ENCODE measurements at places on chromosomes 6 and 20.

DNA sequence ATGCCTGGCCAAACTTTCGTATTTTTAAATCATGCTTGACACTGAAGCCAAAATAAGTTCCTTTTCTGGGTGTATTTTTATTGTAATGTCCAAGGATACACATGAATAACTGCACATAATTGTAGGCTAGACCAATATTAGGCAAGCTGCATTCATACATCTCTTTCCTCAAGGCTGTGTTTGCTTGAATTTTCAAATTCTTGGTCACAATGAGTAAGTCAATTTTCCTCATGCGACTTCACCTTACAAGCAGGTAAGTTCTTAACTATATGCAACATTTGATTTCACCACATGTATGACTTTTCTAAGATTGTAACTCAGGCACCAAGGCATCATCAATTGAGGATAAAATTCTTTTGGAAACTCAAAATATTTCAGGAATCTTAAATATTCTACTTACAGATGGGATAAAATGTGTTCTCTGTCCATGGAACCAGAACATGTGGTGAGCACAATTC lies 112.4 kb upstream of the ZNF217 start:
- DNase-seq, result no peak

DNA sequence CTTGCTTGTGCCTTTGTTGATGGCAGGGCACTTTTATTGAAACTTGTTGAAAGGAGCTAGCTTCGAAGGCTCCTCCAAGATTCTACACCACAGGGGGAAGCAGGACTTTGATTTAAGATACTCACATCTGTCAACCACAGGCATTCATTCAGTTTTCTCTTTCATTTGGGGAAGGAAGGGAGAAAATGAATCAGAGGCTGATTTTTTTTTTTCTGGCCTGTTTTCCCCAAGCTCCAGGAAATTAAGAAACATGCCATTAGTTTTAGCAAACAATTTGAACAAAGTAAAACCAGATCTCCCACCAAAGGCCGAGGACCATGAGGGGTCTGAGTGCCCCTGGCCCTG lies 8.7 kb upstream of the APCDD1L start:
- DNase-seq, result no peak

DNA sequence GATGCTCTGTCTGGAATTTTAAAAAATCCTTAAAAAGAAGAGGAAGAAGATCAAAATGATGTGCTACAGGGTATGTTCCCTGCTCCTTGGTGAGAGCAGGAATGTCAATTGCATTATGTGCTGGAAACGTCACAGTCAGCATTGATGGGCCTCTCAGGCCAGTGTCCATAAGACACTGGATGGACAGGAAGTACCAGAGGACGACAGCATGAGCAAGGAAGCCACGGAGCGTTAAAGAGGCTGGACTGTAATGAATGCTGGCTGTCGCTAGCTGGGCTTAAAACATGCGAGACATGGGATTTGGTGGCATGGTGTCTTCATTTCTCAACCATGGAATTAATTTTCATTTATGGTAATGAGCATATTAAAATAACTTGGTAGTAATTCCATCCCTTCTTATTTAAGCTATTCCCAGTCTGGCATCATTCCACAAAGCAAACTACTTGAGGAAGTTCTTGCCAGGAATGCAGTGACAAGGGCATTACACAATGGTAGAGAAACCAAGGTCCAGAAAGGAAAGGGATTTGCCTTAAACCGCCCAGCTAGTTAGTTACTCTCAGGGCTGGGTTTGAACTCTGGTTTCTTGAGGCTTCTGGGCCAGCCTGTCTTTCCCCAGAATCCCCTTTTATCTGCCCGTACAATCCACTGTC lies 166.6 kb upstream of the SOX4 start:
- DNase-seq, result no peak

DNA sequence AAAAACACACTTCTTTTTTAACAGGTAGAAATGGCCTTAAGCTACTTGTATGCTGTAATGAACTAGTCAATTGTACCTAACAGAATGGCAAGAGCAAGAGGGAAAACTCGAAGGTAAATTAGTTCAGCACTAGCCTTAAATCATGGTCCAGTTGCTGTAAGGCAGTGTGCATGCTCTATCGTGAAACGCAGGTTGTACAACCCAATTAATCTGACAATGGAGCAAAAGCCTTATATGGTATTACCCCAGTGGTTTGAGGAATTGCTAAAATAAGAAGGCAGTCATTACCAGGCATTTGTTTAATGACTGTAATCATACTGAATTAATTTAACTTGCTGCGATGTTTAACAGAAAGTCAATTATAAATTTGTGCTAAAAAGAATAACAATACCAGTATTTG lies 69.3 kb upstream of the SOX4 start:
- no peak for DNase-seq

DNA sequence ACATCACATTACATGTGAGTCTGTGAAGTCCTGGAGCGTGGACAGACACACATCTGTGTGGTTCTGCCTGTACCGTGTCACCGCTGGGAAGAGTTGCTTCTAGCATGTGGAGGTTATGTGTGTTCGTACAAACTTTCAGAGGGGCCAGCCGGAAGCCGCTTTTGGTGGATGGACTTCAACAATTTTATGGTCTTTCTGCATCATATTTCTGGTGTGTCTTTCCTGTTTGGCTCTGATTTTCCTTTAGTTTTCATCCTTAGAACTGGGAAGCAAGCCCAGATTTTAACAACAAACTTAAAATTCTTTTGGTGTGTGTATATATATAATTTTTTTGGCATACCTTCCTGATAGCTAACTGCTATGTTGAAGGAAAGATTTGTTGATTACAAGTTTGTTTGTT lies 71.2 kb downstream of the TIAM2 start:
- no peak for DNase-seq

DNA sequence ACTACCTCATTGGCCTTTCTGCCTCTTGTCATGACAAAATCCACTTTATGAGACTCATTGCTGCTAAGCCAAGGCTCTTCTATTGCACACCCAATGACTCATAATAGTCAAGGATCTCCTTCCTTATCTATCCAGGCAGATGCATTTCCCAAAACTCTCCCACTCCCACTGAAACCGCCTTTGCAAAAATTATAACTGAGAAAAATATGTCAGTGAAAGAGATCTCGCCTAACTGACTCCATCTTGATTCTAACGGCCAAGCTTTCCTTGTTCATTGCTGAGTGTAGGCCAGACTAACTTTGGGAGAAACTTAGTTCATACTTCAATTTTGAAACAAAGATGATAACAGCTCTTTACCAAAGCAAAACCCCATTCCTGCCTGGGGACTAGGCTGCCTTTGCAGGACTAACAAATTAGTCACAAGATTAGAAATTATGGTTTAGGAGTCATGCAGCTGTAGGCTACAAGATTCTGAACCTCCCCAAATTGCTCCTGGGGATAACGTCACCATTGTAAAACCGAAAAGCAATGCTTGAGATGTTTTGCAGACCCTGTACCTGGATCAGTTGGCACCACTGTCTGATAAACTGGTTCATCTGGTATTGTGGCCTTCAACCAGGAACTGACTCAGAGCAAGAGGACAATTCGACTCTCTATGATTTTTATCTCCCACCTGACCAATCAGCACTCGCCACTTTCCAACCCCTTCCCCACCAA lies 47.1 kb downstream of the HAO1 start:
- DNase-seq, result no peak

Measured in stimulated activated CD4-positive, alpha-beta T cell treated with anti-CD3 and anti-CD28 coated beads, Interleukin-1b, Interleukin-23, amount 100 ng/mL, for 1 hour (primary cell).